Lung microvascular endothelial cell (primary cell): ENCODE measurements at places on chromosomes 3 and 15. TPM values are rescaled to one million over a fixed set of nuclear protein-coding genes. Genes with fewer than 3 reads are reported as not detected.

Gene SLC7A14
- total RNA-seq: under 0.01 TPM in 2 replicates

Gene MINDY4B
- total RNA-seq: not detected in 2 replicates

Gene RARB
- total RNA-seq: 2.4 and 2.8 TPM in 2 replicates

Gene LINS1
- 4.1 and 5.0 TPM in 2 replicates for total RNA-seq

Gene LDHAL6B
- total RNA-seq: not detected in 2 replicates

Gene ANKUB1
- not detected in 2 replicates for total RNA-seq

Gene ACTRT3
- 0.99 and 2.0 TPM in 2 replicates for total RNA-seq

Gene CAV3
- total RNA-seq: not detected in 2 replicates

Gene GXYLT2
- under 0.01 and 0.22 TPM in 2 replicates for total RNA-seq

Gene FSIP1
- total RNA-seq: 0.40 and 0.44 TPM in 2 replicates

Gene ESYT3
- not detected in 2 replicates for total RNA-seq

Gene NMB
- total RNA-seq: 4.4 and 4.6 TPM in 2 replicates

- peak; percentile 68 for DNase-seq
Observed at GRCh38 chr15:31215490-31216214, 111.0 kb upstream of the KLF13 start.

DNA sequence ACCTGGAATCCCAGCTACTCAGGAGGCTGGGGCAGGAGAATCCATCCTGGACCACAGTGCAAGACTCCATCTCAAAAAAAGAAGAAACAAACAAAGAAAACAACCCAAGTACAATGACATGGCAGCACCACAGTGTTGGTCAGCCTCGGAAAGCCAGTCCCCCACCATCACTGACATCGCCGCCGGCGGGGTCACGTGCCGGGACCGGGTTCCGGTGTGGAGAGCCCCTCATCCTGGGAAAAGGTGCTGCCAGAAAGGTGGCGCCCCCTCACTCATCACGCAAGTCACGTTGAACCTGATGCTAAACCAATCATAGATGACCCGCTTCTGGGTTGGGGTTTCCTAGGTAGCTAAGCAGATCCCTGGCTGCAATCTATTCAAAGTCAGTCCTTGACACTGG is 17.8 kb downstream of the QRICH1 start:
- DNase-seq: no peak

DNA sequence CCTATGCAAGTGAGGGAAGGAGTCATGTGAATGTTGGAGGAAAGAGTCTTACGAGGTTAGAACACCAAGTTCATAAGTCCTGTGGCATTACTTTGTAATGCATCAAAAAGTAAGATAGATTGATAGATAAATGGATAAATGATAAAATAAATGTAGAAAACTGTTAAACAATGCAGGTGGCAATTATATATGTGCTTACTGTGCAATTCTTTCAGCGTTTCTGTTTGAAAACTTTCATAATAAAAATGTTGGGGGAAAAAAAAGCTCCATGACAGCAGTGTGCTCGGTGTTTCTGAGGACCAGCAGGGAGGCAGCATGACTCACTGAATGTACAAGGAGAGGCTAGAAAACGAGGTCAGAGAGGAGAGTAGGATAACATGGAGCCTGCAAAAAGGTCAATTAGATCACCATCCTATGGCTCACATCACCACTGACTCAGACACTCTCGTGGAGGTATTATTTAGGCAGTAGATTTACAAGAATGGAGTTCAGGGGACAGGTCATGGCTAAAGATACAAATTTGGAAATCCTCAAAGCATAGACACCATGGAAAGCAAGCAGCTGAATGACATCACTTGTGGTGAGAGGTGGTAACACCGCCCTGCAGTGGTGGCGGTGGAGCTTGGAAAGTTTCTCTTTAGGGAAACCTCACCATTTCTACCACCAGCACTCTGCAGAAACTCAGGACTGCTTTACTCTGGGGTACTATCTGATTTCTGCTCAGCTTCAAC is 219.8 kb downstream of the CTNNB1 start:
- DNase-seq: no peak

DNA sequence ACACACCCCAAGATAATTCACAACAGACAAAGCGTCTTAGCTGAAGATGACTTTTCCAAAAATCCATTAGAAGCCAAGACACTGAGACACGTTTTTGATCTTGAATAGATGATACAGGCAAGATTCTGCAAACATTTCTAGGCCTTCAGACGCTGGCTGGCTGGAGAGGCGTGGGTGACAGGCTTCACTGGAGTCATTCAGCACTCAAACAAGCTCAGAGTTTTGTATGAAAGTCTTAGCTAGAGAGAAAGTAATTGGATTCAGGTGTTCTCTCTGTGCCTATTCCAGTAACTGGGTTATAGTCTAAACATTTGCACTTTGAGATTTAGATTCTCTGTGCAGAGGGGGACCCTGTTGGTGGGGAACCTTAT is 147.7 kb upstream of the BHLHE40 start:
- no peak for DNase-seq

GRCh38 chr15:92822216-92823144 is 77.6 kb upstream of the CHD2 start:
- DNase-seq: peak; percentile 15

DNA sequence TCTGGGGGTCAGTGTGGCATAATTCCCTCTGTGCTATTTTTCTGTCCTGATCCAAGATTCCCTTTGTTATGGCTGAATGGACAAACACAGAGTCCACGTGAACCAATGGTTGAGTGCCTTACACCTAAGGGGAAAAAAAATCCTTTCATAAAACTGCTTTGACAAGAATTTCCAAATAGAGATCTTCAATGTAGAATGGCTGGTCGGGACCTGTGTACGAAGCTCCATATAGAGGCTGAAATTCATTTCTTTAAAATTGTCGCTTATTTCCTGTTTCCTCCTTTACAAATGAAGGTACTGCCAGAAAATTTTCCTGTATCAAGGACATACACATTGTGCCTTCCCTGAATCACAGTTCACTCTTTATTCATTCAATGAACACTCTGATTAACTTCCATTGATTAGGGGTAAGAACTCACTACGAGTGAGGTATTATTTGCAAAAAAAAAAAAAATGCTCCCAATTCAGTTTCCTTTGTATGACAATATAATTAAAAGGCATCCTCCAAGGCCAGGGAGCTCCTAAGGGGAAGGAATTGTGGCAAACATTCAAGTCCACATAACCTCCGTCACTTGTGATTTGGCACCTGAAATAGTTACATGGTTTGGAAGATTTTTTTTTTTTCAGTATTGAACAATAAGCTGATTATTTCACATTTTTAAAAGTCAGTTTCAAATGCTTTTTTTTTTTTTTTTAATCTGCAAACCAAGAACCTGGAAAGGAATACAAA is 293.8 kb downstream of the MEX3B start:
- no peak for DNase-seq

DNA sequence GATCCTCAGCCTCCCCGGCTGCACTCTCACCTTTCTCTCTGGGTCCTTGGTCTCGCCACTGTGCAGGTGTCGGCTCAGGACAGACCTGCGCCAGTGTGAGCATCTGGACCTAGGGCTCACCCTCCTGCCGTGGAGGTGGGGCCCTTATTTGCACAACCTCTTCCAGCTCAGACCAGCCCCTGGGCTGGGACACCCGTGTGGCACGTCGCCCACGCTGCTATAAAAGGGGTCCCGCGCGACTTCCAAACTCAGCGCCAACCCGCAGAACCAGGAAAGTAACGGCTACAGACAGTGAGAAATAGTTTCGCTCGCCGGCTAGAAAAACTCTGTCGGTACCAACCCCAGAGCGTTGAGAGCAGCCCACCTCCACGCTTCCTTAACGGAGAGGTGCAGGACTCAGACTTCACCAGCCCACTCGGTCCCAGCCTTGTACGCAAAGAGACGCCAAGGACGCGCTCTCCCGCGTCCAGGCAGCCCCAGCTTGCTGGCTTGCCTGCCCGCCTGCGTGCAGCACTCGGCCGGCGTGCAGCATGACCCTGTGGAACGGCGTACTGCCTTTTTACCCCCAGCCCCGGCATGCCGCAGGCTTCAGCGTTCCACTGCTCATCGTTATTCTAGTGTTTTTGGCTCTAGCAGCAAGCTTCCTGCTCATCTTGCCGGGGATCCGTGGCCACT is at the start of the genes DUOX2 and DUOXA2:
Gene DUOX2 (minus strand): TSS at position 97 of the 675 bp plus-strand sequence. CDS start 761 bp downstream, outside the sequence.
Gene DUOXA2 (plus strand): TSS at position 251 of the 675 bp plus-strand sequence. CDS start 280 bp downstream, at position 531.
- DNase-seq: no peak

DNA sequence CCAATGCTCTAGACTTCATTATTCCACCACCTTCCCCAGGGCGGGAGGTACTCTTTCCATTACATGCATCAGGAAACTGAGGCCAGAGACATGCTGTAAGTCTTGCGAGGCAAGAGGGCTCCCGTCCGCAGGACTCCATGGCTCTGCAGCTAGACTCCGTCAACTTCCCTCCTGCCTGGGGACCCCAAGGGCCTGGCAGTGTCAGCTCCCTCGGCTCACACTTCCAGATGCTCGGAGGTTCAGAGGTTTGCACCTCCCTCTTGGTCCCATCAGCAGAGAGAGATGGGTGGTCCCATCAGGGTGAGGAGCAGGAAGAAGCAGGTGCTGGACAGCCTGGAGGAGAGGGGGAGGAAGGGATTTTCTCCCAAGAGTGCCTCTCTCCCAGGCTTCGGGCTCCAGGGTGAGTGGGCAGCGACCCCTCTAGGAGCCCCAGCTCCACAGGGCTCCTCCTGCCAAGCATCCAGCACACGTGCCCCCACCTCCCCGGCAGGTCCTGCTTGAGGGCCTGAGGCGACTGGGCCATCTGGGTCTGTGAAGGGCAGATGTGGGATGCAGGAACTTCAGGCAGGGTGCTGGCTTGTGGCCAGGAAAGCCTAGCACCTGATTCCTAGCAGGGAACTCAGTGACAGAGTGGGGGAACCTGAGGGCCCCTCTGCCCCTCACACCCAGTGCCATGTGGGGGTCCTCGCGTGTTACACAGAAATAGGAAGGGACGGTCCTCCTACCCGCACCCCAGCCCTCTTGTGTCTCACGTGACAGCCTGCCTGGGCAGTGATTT is 9.3 kb downstream of the PAK6 start:
- DNase-seq: no peak

- DNase-seq: peak; percentile 35
Observed at GRCh38 chr3:5136211-5136918, 14.3 kb downstream of the ARL8B start.

- no peak for DNase-seq
Observed at GRCh38 chr15:39959411-39959810, 25.5 kb downstream of the EIF2AK4 start.

DNA sequence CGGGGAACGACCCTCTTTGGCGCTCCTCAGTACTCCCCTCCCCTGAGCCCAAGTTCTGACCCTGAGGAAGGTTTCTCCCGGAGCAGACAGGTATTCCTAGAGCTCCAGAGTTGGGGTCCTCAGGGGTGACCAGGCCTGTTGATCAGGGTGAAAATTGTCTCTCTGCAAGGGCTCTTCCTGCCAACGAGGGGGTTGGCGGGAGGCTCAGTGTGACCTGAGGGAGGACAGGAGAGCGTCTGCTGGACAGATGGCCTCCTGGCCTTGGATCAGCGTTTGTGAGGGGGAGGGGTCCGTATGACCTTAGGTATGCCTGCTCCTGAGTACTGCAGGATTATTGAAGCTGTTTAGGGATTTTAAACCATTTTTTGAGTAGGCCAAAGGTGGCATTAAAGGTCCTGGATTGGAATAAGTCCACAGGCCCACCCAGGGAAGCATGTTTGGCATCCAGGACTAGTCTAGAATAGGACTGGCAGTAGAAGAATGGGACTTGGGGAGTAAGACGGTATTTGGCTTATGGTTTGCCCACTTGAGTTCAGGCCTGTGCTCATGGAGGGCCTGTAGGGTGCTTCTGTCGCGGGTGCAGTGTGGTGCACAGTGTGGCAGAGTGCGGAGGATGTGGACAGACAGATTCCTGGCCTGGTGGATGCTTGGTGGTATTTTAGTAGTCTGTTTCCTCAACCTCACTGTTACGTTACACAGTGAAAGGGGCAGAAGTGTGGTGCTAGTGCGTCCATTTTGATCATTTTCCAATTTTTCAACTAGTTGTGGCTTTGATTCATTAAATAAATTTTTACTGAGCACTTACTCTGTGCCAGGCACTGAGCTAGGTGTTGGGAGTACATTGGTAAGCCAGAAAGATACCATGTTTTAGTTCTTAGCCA is 959 bp downstream of the ZNF592 start:
- DNase-seq: peak; percentile 53

GRCh38 chr15:65996901-65997300 is 127.6 kb downstream of the RAB11A start:
- no peak for DNase-seq

DNA sequence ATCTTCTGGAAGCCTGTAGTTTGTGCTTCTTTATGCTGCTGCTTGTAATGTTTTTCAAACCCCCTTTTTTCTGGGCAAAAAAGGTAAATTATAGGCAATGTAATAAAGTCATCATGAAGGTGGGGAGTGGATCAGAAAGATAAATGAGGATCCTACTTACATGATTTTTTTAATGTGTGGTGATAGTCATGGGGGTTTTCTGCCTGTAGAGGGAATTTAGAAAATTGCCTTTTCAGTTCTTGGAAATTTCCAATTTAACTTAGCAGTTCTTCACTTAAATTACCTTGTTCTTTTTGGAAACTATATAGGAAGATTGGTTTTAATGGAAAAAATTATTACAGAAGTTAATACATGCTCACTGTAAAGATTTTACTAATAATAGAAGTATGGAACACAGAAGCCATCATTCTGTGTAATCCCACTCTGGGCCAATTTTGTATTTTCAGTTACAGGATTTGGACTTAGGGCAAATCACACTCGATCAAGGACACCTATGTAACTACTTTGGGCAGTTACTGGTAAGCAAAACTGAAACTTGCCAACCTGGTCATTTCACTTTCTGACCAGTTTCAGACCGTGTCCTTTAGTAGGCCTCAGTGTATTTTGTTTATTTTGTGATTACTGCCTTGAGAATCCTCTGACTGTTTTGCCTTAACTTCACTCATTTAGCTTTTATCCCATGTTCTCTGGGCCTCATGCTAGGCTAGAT is 10.5 kb upstream of the SCAANT1 start:
- DNase-seq: no peak

- no peak for DNase-seq
Observed at GRCh38 chr15:27538325-27538724, 560.8 kb downstream of the OCA2 start.

- DNase-seq: peak; percentile 72
Observed at GRCh38 chr3:99789011-99789721, 28.5 kb upstream of the CMSS1 start.

DNA sequence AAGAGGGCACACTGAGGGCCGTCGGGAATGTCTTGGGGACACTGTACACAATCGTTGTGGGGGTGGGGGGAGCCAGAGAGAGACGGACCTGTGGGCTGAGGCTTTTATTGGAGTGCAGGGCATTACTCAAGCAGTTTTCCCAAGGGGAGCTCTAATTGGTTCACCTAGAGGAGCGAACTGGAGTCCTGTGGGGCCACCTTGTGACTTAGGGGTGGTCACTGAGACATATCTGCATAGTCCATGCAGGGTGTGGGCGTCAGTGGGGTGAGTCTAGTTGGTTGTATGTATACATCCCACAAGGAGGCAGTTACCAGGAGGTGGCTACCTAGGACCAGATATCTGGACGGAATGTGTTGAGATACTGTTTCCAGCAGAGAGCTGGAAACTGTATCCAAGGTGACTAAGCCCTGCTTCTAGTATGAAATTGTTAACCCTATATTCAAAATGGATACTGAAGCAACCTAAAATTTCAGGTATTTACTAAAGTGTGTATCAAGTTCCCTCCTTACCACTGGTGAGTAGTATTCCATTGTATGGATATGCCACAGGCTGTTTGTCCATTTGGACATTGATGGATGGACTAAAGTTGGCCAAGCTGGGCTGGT is 2.6 kb upstream of the PIGZ start:
- DNase-seq: no peak
